Smooth muscle cell of the brain vasculature (primary cell): ENCODE measurements at places on chromosomes 1 and 21.
A peak's percentile ranks its signal among the peaks of the same experiment; 100 is the strongest.

DNA sequence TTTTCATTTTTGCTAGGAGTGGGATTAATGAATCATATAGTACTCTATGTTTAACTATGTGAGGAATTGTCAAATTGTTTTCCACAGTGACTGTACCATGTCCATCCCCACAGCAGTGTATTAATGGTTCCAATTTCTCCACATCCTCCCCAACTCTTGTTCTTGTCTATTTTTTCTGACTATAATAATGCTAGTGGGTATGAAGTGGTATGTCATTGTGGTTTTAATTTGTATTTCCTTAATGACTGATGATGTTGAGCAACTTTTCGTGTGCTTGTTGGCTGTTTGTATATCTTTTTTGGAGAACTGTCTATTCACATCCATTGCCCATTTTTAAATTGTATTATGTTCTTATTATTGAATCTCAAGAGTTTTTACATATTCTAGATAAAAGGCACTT lies 10.0 kb upstream of the KPRP start:
- no peak for DNase-seq

- DNase-seq = no peak
These were observed 145.7 kb upstream of the HMGB4 start for GRCh38 chr1:33718186-33718585.

- DNase-seq = no peak
These were observed 73.5 kb upstream of the NGF start for GRCh38 chr1:115411371-115412063.

DNA sequence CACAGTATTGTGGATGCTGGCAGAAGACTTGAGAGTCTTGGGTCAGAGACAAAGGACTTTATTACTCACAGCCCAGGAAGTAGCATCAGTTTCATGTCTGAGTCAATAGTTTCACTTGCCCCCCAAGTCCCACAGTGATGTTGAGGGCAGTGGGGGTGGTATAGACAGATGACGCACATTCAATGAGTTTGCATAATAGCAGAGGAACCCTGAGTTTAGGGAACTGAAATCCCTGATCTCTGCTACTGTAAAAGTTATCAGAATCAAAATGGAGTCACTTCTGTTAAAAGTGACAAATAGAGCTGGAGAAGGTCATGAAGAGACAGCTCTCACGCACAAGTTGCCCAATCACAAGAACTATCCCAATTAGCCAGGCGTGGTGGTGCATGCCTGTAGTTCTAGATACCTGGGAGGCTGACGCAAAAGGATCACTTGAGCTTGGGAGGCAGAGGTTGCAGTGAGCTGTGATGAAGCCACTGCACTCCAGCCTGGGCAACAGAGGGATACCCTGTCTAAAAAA lies 11.5 kb upstream of the HCRTR1 start:
- DNase-seq = no peak

- DNase-seq = no peak
These were observed 85.2 kb downstream of the DENND1B start for GRCh38 chr1:197690074-197690473.

DNA sequence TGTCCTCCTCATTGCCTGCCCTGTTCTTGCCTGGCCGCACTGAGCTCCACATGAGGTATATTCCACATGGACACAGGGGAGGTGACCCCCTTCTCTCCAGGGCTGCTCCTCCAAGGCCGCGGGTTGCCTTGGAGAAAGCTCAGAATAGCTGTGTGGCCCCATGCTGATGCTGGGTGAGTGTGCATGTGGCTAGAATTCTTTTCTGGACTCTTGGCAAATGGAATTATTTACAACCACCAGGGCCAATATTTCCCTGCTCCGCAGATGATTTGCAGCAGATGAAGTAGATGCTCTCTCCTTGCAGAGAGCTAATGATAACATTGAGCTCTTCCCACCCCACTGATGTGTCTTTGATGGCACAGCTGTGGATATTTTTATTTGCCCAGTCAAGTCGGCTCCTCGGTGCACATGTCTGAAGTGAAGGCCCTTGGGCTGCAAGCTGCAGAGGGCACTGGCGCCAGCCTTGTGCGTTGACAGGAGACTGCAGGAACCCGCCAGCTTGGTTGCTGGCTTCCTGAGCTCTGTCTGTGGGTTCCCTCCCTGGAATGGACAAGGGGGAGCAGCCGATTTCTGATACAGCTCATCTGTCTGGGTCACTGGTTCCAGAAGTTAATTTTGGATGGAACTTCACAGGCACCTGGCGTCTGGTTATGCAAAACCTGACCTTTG lies 404.7 kb upstream of the VAMP3 start:
- DNase-seq = peak; percentile 66

DNA sequence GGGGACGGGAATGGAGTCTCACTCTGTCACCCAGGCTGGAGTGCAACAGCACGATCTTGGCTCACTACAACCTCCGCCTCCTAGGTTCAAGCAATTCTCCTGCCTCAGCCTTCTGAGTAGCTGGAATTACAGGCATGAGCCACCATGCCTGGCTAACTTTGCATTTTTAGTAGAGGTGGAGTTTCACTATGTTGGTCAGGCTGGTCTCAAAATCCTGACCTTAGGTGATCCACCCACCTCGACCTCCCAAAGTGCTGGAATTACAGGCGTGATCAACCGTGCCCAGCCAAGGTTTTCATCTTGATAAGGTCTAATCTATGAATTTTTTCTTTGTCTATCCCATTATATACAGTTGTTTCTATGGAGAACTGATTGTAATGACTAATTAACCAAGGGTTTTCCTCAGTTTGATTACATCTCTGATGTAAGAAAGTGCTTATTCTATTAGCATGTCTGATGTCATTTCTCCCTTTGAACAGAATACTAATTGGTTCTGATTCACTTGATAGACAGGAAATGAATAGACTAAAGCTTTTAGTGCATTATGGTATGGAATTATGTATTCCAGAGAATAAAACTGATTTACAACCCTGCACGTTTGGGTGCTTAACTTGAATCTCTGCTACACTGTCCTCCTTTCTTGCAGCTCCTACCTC lies 11.9 kb downstream of the PACC1 start:
- no peak for DNase-seq

DNA sequence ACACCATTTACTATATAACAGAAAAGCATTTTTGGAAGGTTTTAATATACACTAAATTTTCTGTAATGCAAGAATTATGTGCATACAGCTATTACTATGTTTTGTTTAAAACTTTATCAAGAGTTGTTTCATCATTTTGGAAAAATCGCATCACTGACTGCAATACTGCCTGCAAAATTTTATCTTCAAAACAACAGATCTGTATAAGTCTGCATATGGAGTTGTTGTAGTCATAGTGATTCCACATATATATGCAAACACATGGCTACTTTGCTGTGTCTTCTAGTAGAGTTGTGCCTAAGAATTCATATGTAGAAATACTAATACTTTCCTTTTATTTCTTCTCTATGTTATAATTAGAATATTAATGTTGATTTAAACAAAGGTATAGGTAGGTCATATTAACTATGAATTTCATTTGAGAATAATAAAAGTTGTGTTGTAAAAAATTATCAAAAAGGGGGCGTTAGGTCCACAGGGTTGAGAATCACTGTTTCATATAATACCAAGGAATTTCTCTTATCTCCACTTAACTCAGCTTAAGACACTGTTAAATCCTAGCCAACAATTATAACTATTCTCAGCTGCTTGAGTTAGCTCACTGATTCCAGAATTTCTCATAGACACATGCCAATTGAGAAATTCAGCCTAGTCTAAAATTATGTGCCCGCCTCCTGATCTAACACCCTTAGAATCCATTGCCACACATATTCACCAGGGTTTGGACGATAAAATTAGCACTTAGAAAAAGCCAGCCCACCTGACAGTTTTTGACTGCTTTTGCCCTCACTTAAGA lies 22.9 kb upstream of the LAMC1 start:
- DNase-seq = no peak

DNA sequence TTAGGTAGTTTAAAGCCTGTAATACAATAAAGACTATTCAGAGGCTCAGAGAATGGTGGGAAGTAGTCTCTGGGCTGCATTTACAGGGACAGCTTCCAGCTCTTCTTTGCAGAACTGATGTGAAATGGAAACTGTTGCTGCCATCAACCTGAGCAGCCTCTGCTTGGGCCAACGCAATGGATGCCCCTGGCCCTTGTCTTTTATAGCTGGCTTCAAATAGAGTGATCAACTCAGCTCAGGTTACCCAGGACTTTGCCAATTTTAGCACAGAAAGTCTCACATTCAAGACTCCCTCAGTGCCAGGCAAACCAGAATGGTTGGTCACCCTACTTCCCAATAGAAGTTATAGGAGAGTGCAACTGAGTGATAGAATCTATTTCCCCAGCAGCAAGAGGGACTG lies 18.1 kb upstream of the GALNT2 start:
- DNase-seq = no peak

DNA sequence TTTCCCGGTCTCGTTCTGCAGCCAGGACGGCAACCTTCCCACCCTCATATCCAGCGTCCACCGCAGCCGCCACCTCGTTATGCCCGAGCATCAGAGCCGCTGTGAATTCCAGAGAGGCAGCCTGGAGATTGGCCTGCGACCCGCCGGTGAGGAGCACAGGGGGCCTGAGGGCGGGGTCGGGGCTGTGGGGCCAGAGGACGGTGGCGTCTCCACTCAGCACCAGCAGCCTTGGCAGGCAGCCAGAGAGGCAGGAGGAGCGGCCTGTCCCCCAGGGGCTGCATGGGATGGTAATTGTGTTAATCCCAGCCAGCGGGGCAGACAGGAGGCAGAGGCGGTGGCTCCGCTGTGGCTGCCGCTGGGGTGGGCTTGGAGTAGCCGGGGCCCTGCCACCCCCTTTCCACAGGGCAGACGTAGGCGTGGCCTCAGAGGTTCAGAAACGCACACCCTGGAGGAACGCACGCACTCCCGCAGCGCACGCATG lies 12.1 kb downstream of the SAMD11 start:
- DNase-seq = no peak

GRCh38 chr1:235075048-235075776 lies 53.4 kb downstream of the TOMM20 start:
- no peak for DNase-seq

GRCh38 chr1:209062863-209063262 lies 520.7 kb upstream of the CAMK1G start:
- DNase-seq = no peak

DNA sequence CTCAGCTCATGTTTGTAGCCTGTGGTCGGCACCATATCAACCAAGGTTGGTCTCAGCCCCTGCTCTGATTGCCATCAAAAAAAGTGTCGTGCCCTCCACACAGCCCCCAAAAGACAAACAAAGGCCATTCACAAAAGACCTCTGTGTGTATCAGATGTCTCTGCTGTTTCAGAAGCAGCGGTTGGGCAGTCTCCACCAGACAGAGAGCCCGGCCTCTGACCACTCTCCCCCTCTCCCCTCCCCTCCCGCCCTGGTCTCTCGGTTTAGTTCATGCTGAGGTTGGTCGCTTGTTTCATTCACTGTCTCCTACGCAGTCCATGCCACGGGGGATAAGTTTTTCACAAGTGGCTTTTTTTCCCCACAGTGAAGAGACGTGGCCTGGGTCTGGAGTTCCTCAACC lies 27.1 kb downstream of the ACTA1 start:
- no peak for DNase-seq

GRCh38 chr1:217535601-217536377 lies 95.1 kb downstream of the GPATCH2 start:
- no peak for DNase-seq

DNA sequence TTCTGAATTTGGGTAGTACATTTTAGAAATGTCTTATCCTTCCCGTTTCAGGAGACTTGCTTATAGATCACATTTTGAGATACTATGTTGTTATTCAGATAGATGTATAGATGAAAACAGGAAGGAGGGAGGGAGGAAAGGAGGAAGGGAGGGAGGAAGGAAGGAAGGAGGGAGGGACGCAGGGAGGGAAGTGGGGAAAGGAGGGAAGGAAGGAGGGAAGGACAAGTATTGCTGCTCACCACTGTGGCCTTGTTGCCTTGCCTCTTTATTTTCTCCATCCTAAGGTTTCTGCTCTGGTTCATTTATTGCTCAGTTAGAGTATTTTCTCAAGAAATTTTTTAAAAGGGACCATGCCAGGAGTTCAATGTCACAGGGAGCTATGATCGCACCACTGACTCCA lies 134.3 kb downstream of the LTN1 start:
- DNase-seq = no peak

- no peak for DNase-seq
These were observed 26.5 kb downstream of the CDCP2 start for GRCh38 chr1:54126271-54126815.
